ENCODE measurements at places on chromosomes 6 and 20. TPM values are rescaled to one million over a fixed set of nuclear protein-coding genes. Genes with fewer than 3 reads are reported as not detected.

The KCNK17 gene
- not detected for total RNA-seq

The TFAP2D gene
- total RNA-seq = not detected

The CLPSL2 gene
- total RNA-seq = not detected

The GFOD1 gene
- 6.4 TPM for total RNA-seq

The FOXC1 gene
- total RNA-seq = 0.28 TPM

The ZBP1 gene
- not detected for total RNA-seq
